Left ventricle myocardium superior (tissue), 1 donor: ENCODE measurements at places on chromosomes 12 and 14. TPM values are rescaled to one million over a fixed set of nuclear protein-coding genes. Genes with fewer than 3 reads are reported as not detected.

The RPS6KL1 gene
- total RNA-seq, result 18.6 TPM

- no peak for DNase-seq
Observed at GRCh38 chr12:68178184-68178583, 18.6 kb upstream of the IFNG start.

The SLC6A15 gene
- 0.32 TPM for total RNA-seq

- DNase-seq, result peak; percentile 66
Observed at GRCh38 chr14:75542588-75543091, 20.4 kb downstream of the BATF start.

The RAD9B gene
- total RNA-seq, result 0.62 TPM

- DNase-seq, result no peak
Observed at GRCh38 chr14:67883717-67884116, 64.1 kb downstream of the RAD51B start.

DNA sequence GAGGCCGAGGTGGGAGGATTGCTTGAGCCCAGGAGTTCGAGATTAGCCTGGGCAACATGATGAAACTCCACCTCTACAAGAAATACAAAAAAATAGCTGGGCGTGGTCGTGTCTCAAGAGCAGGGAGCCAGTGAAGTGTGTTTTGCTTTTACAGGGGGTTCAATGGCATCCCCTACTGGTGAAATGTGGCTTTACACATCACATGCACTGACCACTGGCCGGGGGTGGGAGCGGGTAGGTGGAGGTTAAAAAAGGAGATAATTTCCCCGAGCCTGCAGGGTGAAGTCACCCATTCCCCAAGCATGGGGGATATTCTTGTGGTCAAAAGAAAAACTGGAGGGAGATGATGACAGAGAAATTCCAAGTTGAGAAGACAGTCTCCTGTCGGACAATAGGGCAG is 63.6 kb upstream of the PWP1 start:
- DNase-seq, result no peak

GRCh38 chr12:48972213-48972951 is 847 bp upstream of the WNT10B start:
- no peak for DNase-seq

The TBX3 gene
- 16.3 TPM for total RNA-seq

GRCh38 chr14:71108398-71109119 is 201.3 kb downstream of the PCNX1 start:
- DNase-seq, result no peak

The RPS29 gene
- total RNA-seq, result 791 TPM

GRCh38 chr12:121513464-121514183 is 67.2 kb downstream of the KDM2B start:
- DNase-seq, result no peak

The LBHD2 gene
- not detected for total RNA-seq

DNA sequence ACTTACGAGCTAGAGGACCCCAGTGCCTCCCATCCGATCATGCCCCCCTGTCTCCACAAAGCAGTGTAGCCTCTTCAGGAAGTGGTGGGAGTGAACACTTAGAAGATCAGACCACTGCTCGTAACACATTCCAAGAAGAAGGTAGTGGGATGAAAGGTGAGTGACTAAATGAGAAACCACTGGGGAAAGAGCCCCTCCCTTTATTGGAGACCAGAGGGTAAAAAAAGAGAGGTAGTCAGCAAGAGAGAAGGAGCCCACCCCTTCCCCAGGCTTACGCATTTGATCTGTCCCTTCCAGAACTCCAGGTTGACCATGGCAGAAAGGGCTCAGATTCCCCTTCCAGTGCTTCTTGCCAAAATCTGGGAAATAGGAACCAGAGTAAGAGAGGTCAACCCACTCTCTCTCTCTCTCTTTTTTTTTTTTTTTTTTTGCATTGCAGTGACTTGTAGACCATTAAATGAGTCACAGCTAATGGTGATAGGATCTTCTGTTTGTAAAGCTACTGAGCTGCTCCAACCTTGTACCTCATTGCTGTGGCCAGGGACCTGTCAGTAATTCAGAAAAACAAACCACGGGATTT is 165.4 kb downstream of the GCH1 start:
- DNase-seq, result no peak

The AQP2 gene
- total RNA-seq, result not detected

DNA sequence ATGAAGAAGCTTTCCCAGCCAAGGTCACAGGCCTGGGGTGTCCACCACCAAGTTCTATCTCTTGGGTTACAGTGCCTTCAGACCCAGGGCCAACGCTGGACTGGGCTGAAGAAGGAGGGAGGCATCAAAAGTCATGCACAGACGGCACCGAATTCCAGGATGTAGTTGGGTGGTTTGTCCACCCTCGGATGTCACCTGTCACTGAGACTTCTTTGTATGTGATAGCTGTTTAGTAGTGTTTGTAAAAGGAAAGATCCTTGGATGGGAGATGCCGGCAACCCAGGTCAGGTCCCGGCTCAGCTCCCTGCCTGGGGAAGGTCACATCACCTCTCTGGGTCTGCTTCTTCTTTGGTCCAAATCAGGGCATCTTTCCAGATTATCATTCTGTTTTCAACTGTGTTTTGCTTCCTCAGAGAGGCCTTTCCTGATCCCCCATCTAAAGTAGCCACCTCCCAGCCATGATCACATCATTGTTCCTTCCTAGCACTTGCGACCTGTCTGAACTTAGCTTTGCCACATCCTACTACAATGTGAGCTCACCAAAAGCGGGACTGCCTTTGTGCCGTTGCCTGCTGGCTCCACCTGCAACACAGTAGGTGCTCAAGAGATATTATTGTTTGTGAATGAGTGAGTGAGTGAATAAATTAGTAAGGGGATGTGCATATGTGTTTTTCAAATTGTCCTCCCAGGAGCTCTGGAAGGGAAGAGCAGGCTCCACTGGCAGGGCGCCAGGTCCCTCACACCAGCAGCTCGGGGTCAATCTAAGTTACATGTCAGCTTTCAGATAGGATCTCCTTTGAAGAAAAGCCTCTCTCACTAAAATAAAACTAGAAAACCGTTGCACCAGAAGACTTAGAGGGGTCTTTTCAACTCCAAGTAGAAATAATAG is 2.1 kb downstream of the TSPAN11 start:
- peak; percentile 76 for DNase-seq
